ENCODE measurements at places on chromosomes 1 and 21. TPM values are rescaled to one million over a fixed set of nuclear protein-coding genes. Genes with fewer than 3 reads are reported as not detected.

The UQCRHL gene
- total RNA-seq: 1.8 TPM

The SELP gene
- not detected for total RNA-seq

The SEC16B gene
- total RNA-seq: not detected

The AIM2 gene
- 17.3 TPM for total RNA-seq

The PMF1 gene
- total RNA-seq: 72.5 TPM

The NOS1AP gene
- total RNA-seq: not detected

The RGS4 gene
- total RNA-seq: not detected

The NTNG1 gene
- total RNA-seq: not detected

The TBX19 gene
- total RNA-seq: 2.0 TPM

DNA sequence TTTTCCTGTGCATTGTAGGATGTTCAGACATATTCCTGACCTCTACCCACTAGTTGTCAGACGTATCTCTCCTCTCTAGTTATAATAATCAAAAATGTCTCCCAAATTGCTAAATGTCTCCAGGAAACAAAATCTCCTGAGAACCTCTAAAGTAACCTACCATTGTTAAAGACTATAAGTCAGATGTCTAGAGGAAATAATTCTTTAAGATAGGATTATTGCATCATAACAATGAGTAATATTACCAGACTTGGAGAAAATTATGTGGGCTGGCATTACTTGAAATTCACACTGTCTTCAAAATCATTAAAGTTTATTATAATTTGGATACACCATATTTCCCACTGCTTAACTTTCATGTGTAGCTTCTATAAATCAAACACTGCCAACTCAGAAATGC, 643.0 kb upstream of the ADGRL2 start:
- H3K36me3 ChIP-seq: no peaks in the 10 kb centered on the region
- H3K27me3 ChIP-seq: no peaks in the 10 kb centered on the region
- no peak overlapping the region for H3K27ac ChIP-seq
- DNase-seq: no peak
- no peaks in the 10 kb centered on the region for H3K4me1 ChIP-seq

DNA sequence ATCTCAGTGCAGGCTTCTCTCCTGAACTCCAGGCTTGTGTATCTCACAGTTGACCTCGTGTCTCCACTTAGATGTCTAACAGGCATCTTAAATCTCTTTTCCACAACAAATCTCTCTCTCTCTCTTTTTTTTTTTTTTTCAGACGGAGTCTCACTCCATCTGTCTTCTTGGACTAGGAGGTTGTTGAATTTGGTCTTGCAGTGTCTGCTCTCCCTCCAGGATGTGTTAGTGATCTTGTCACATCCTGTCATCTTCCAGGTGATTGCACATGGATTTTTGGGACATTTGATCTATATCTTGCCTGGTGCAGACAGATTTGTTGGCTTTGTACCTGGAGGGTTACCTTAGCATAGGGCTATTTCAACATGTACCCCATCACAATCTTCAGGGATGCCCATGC, 26.5 kb upstream of the KCNA10 start:
- no peaks in the 10 kb centered on the region for H3K36me3 ChIP-seq
- H3K27me3 ChIP-seq: peaks cover 16% of the 10 kb centered on the region
- H3K4me1 ChIP-seq: no peaks in the 10 kb centered on the region
- no peak overlapping the region for H3K27ac ChIP-seq

- no peaks in the 10 kb centered on the region for H3K36me3 ChIP-seq
- no peak overlapping the region for H3K4me3 ChIP-seq
- no peaks in the 10 kb centered on the region for H3K4me1 ChIP-seq
These were observed 4.0 kb downstream of the CLCA1 start for GRCh38 chr1:86472767-86473166.

DNA sequence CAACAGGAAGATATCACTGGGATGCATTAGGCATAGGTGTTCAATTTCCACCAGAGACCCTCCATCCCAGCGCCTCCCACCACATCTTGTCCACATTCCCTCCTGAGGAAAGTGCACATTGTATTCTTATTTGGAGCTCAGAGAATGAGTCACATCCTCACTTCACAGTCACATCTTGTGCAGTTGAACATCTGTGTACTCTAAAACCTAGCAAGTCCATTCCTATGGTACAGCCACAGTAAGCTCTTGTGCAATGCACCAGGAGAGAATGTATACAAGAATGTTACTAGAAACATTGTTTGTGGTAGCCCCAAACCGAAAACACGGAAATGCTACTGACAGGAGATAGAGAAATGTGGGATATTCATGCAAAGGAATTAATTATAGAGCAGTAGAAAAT, 1.6 kb upstream of the KDF1 start:
- H3K36me3 ChIP-seq: no peaks in the 10 kb centered on the region
- H3K27ac ChIP-seq: no peak overlapping the region
- H3K4me1 ChIP-seq: peaks cover 7% of the 10 kb centered on the region
- H3K4me3 ChIP-seq: no peak overlapping the region

DNA sequence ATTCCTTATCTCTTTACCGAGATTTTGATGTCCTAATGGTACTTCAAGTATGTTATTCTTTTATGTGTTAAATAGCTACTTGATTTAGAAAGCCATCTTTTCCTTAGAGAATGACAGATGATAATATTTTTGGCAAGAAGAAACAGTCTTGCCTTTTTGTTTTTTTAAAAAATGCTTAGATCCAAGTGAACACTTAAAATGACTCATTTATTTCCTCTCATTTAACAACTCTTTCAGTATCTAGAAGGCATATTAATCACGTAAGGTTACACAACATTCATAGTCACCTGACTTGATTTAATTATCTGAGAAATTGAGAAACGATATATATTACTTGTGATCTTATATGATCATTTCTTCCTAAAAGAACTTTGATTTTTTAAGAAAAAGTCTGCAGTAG, 52.4 kb downstream of the SUCO start:
- H3K27ac ChIP-seq: no peak overlapping the region
- H3K4me1 ChIP-seq: peaks cover 28% of the 10 kb centered on the region
- no peaks in the 10 kb centered on the region for H3K27me3 ChIP-seq
- H3K36me3 ChIP-seq: peaks cover 31% of the 10 kb centered on the region

DNA sequence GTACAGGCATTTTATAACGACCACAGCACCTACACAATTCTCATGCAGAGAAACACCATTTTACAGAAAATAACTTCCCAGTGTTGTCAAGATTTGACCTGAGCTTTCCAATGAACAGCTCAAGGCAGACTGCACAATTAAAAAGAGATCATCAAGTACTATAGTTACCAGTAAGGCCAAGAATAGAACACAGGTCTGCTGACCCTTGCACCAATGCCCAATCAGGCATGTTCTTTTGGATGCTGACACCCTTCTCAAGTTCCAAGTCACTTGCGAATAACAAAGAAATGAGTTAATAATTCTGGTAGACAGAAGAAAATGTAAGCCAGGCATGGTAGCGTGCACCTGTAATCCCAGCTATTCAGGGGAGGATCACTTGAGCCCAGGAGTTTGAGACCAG, 101.9 kb downstream of the SLC45A1 start:
- H3K4me1 ChIP-seq: peaks cover 11% of the 10 kb centered on the region
- peaks cover 20% of the 10 kb centered on the region for H3K36me3 ChIP-seq
- H3K27ac ChIP-seq: no peak overlapping the region
- no peak overlapping the region for H3K4me3 ChIP-seq
- H3K27me3 ChIP-seq: peaks cover 4% of the 10 kb centered on the region

GRCh38 chr1:226547754-226548191, 791 bp upstream of the STUM start:
- no peaks in the 10 kb centered on the region for H3K36me3 ChIP-seq
- H3K27ac ChIP-seq: no peak overlapping the region
- DNase-seq: peak; percentile 71

GRCh38 chr1:3651930-3652547, at the start of gene TP73:
TP73 (plus strand) TSS chr1:3652516; CDS start chr1:3682366, 29,850 bp downstream.
- no peak for DNase-seq
- peaks cover 57% of the 10 kb centered on the region for H3K27me3 ChIP-seq
- no peak within 1 kb of the TSS for H3K4me3 ChIP-seq
- no peak within 1 kb of the TSS for H3K27ac ChIP-seq
- no peaks in the 10 kb centered on the region for H3K36me3 ChIP-seq

GRCh38 chr1:231467986-231468385, 45.9 kb upstream of the EGLN1 start:
- H3K36me3 ChIP-seq: peaks cover 20% of the 10 kb centered on the region
- no peak overlapping the region for H3K27ac ChIP-seq
- no peak overlapping the region for H3K4me3 ChIP-seq

GRCh38 chr1:245788269-245788668, 633.5 kb downstream of the KIF26B start:
- no peaks in the 10 kb centered on the region for H3K27me3 ChIP-seq
- H3K27ac ChIP-seq: no peak overlapping the region
- no peaks in the 10 kb centered on the region for H3K36me3 ChIP-seq
- no peak overlapping the region for H3K4me3 ChIP-seq
- H3K4me1 ChIP-seq: no peaks in the 10 kb centered on the region
- DNase-seq: no peak

- H3K4me3 ChIP-seq: no peak overlapping the region
- H3K27ac ChIP-seq: no peak overlapping the region
- no peaks in the 10 kb centered on the region for H3K4me1 ChIP-seq
- DNase-seq: no peak
- H3K27me3 ChIP-seq: no peaks in the 10 kb centered on the region
These were observed 1.0 kb downstream of the MRAP start for GRCh38 chr21:32299695-32300094.

- no peaks in the 10 kb centered on the region for H3K27me3 ChIP-seq
- no peak for DNase-seq
- H3K4me1 ChIP-seq: peaks cover 47% of the 10 kb centered on the region
- no peak overlapping the region for H3K4me3 ChIP-seq
These were observed 6.2 kb downstream of the HNRNPR start for GRCh38 chr1:23337869-23338268.

GRCh38 chr21:32207406-32207716, 71.5 kb downstream of the MIS18A start:
- no peak for DNase-seq
- H3K27me3 ChIP-seq: no peaks in the 10 kb centered on the region
- no peaks in the 10 kb centered on the region for H3K36me3 ChIP-seq
- H3K4me3 ChIP-seq: no peak overlapping the region

DNA sequence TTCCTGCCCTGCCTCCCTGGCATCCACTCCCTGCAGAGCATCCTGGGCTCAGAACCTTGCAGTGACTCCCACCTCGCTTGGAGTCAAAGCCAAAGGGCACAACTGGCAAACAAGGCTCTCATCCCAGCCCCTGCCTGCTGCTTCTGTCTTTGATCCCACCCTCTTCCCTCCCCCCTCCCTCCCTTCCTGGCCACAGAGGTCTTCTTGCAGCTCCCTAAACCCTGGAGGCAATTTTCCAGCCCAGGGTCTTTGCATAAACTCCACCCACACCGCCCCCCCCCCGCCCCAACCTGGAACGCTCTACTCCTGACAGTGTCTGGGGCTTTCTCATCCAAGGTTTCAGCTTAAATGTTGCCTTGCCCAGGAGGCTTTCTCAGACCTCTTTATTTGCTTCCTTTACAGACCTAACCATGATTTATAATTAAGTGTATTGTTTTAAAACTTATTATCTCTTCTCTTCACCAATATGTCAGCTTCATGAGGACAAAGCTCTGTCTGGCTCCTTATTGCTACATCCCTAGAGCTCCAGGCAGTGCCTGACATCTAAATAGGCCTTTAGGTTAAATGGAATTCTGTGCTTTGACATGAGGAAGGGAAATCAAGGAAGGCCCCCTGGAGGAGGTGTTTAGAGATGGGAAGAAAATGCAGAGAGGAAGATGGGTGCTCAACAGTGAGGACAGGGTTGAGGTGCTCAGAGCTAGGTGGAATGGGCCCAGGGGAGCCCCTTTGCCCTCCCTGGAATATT, 37.7 kb upstream of the PADI1 start:
- H3K4me1 ChIP-seq: no peaks in the 10 kb centered on the region
- H3K4me3 ChIP-seq: no peak overlapping the region
- H3K27me3 ChIP-seq: peaks cover 11% of the 10 kb centered on the region
- DNase-seq: no peak
- no peaks in the 10 kb centered on the region for H3K36me3 ChIP-seq
- no peak overlapping the region for H3K27ac ChIP-seq

DNA sequence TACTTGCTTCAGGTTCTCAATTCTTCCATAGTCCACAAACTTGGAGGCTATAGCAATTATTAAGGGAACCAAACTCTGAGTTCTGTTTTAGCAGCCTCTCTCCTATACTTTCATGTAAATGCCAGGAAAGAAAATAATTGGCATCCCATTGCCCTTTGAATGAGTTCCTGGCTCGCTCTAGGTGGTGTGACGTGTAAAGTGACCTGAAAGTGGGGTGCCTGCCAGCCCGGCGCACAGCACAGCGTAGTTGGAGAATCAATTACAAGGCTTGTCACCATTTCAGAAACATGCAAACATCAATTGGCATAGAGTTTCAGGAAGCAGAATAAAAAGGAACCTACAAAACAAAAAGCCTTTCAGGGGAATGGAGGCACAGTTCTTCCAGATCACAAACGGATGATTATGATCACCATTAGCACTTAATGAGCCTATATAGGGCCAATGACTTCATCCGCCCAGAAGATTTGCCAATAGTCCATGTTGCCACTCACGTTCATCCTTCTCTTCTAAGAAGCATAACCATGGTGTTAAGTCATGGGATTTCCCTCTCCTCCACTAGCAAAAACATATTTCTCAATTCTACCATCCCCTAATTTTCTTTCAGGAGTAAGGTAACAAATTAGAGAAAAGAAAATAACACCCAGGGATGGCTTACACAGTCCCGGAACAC, 354.6 kb upstream of the ADGRL2 start:
- no peak for DNase-seq
- H3K4me3 ChIP-seq: no peak overlapping the region
- no peaks in the 10 kb centered on the region for H3K4me1 ChIP-seq

DNA sequence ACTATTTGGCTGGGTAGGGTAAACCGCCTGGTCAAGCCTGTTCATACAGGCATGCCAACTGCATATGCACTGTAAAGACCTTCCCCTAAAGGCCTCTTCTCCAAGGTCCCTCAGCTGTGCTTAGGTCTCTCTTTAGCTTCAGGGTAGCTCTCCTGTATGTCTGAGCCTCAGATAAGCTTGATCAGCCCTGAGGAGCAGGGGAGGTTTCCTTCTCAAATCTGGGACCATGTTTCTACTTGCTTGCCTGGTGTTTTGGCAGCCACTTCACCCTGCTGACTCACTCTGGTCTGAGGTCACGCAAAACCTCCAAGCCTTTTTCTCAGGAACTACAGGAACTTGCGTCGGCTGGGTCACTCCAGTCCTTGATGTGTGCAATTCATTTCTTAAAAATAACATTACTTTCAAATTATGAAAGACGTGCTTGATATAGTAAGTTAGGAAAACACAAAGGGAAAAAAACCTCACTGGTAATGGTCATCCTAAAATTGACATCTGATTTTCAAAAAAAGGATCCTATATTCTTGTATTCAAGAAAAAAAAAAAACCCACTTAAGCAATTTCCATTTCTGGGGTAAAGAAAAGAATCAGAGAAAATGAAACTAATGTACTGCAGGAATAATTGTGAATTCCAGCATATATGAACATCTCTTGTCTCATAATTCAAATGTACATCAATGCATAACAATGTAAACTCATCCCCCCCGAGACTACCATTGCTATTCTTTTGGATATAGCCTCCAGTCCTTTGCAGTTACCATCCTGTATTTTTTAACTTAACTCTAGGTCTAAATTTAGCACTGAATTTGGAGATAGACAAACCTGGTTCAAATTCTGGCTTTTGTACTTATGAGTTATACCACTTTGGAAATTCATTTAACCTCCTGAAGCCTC, 24.8 kb upstream of the RNF19B start:
- peaks cover 8% of the 10 kb centered on the region for H3K36me3 ChIP-seq
- peak; percentile 83 for DNase-seq
- H3K4me3 ChIP-seq: peak overlapping the region; percentile 28
- H3K27ac ChIP-seq: peak overlapping the region; percentile 83

- no peak overlapping the region for H3K27ac ChIP-seq
- H3K36me3 ChIP-seq: no peaks in the 10 kb centered on the region
- no peak overlapping the region for H3K4me3 ChIP-seq
- no peaks in the 10 kb centered on the region for H3K27me3 ChIP-seq
- H3K4me1 ChIP-seq: no peaks in the 10 kb centered on the region
These were observed 1386.8 kb downstream of the MRPL39 start for GRCh38 chr21:24220446-24220845.
